Lower lobe of right lung (tissue), 2 donors: ENCODE measurements at places on chromosomes 6 and 20. TPM values are rescaled to one million over a fixed set of nuclear protein-coding genes. Genes with fewer than 3 reads are reported as not detected.

C6orf15 gene
- not detected for total RNA-seq

GRCh38 chr20:48201188-48201587, 415.9 kb upstream of the SULF2 start:
- H3K4me3 ChIP-seq: no peak overlapping the region
- no peaks in the 10 kb centered on the region for H3K4me1 ChIP-seq
- peaks cover 7% of the 10 kb centered on the region for H3K27me3 ChIP-seq
- H3K27ac ChIP-seq: no peak overlapping the region

GRCh38 chr6:136073216-136073615, 176.9 kb downstream of the MTFR2 start:
- no peaks in the 10 kb centered on the region for H3K36me3 ChIP-seq
- H3K4me3 ChIP-seq: no peak overlapping the region
- H3K4me1 ChIP-seq: no peaks in the 10 kb centered on the region
- no peak overlapping the region for H3K27ac ChIP-seq
- DNase-seq: no peak
- H3K27me3 ChIP-seq: no peaks in the 10 kb centered on the region

- H3K27me3 ChIP-seq: no peaks in the 10 kb centered on the region
- H3K4me1 ChIP-seq: no peaks in the 10 kb centered on the region
- H3K27ac ChIP-seq: no peak overlapping the region
Measured at GRCh38 chr6:144083172-144083571, 12.2 kb downstream of the SF3B5 start.

RPL7L1 gene
- total RNA-seq: 64.5 TPM

GRCh38 chr6:13550656-13551055, 23.7 kb upstream of the SIRT5 start:
- DNase-seq: no peak
- H3K36me3 ChIP-seq: no peaks in the 10 kb centered on the region
- H3K27ac ChIP-seq: no peak overlapping the region

DNA sequence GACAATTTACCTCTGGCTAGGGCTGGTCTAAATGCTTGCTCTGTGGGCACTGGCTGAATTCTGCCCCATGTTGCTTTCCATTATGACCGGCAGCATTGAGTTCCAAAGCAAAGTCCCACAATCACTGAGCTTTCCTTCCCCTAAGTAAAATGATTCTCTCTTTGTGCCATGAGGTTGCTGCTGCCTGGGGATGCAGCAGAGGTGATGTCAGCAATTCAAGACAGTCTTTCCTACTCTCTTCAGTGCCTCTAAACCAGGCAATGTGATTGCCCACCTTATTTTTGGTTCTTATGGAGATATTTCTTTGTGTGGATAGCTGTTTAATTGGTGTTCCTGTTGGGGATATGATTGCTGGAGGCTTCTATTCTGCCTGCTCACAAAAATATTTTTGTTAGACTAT, 1043.9 kb upstream of the EPHA7 start:
- no peak overlapping the region for H3K27ac ChIP-seq

ACTL10 gene
- total RNA-seq: 1.3 TPM

POLH gene
- 19.6 TPM for total RNA-seq

- no peak overlapping the region for H3K4me3 ChIP-seq
- H3K27me3 ChIP-seq: no peaks in the 10 kb centered on the region
- no peak overlapping the region for H3K27ac ChIP-seq
- DNase-seq: no peak
Measured at GRCh38 chr6:217048-217659, 75.1 kb upstream of the DUSP22 start.

GRCh38 chr6:31794866-31795615, 511 bp downstream of the VARS1 start:
- no peak for DNase-seq
- peak overlapping the region; percentile 98 for H3K27ac ChIP-seq
- peak overlapping the region; percentile 94 for H3K4me3 ChIP-seq
- peaks cover 30% of the 10 kb centered on the region for H3K4me1 ChIP-seq
- H3K27me3 ChIP-seq: no peaks in the 10 kb centered on the region
- peaks cover 32% of the 10 kb centered on the region for H3K36me3 ChIP-seq

DNA sequence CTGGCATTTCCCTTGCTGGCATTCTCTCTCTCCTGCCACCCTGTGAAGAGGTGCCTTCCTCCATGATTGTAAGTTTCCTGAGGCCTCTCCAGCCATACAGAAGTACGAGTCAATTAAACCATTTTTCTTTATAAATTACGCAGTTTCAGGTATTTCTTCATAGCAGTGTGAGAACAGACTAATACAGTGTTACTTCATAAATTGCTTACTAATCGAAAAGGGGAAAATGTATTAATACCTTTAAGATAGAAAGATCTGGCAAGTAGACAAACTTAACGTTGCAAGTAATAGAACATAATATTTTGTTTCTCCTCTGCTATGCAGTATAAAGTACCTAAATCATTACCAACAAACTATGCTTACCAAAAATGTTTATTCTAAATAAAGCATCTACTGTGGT, 178.3 kb upstream of the LAMA2 start:
- H3K4me3 ChIP-seq: no peak overlapping the region
- no peaks in the 10 kb centered on the region for H3K4me1 ChIP-seq
- H3K27ac ChIP-seq: no peak overlapping the region
- no peaks in the 10 kb centered on the region for H3K36me3 ChIP-seq
- H3K27me3 ChIP-seq: no peaks in the 10 kb centered on the region

GRCh38 chr6:53611342-53611741, 54.2 kb downstream of the KLHL31 start:
- no peak overlapping the region for H3K27ac ChIP-seq
- H3K4me1 ChIP-seq: no peaks in the 10 kb centered on the region
- H3K4me3 ChIP-seq: no peak overlapping the region
- H3K36me3 ChIP-seq: no peaks in the 10 kb centered on the region
- no peak for DNase-seq
- no peaks in the 10 kb centered on the region for H3K27me3 ChIP-seq

DNA sequence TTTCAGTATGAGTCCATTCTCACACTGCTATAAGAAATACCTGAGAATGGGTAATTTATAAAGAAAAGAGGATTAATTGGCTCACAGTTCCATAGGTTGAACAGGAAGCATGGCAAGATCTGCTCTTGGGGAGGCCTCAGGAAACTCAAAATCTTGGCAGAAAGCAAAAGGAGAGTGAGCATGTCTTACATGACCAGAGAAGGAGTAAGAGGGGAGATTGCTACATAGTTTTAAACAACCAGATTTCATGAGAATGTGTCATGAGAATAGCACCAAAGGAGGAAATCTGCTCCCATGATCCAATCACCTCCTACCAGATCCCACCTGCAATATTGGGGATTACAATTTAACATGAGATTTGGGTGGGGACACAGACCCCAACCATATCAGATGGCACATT, 672.4 kb downstream of the HTR1B start:
- H3K27ac ChIP-seq: no peak overlapping the region
- H3K4me3 ChIP-seq: no peak overlapping the region
- DNase-seq: no peak
- H3K27me3 ChIP-seq: no peaks in the 10 kb centered on the region

DNA sequence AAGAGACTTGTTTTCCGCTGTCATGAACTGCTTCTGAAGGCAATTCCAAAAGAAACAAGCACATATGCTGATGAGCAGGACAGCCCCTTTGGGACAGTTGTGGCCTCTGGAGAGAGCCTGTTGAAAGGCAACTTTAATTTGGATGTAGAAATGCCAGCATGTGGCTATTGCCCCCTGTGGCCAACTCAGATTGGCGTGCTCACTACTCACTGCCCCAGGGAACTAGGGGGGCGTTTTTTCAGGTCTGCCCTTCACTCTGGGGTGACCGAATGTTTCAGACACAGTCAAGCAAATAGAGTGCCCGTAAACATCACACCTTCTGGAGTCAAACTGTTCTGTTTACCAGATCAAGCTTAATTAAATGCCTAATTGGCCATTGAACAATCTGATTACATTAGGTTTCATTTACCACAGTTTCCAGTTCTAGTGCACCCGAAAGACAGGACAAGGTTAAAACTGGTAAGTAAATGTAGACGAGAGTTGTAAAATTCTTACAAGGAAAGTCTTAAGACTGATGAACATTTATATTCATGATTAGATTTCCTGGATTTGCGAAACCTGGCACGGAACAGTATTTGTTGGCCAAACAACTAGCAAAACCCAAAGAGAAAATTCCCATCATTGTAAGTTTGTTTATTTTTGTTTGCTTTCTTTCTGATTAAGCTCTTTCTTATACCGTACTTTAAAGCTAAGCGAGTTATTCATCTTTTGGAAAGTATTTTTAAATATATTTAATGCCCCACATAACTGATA, 75.9 kb upstream of the SYNJ2 start:
- no peaks in the 10 kb centered on the region for H3K4me1 ChIP-seq
- no peak overlapping the region for H3K27ac ChIP-seq
- no peak overlapping the region for H3K4me3 ChIP-seq
- no peaks in the 10 kb centered on the region for H3K27me3 ChIP-seq
- DNase-seq: no peak
- H3K36me3 ChIP-seq: peaks cover 52% of the 10 kb centered on the region

DNA sequence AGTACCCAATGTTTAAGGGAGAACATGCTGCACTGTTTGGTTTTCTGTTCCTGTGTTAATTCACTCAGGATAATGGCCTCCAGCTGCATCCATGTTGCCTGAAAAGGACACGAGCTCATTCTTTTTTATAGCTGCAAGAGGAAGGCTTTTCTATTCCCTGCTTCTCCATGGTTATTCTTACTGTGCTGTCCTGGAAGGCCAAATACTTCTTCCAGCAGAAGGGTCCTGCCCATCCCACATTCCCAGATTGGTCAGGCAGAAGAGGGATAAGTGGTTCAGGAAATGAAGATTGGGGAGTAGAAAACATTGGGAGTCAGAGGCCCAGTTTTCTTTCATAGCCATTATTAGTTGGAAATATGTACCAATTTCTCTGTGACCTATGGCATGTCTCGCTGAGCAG, 122.4 kb downstream of the TCP11 start:
- peak overlapping the region; percentile 64 for H3K4me3 ChIP-seq
- DNase-seq: no peak
- H3K36me3 ChIP-seq: peaks cover 20% of the 10 kb centered on the region
- peaks cover 83% of the 10 kb centered on the region for H3K4me1 ChIP-seq
- H3K27ac ChIP-seq: peak overlapping the region; percentile 90
- H3K27me3 ChIP-seq: no peaks in the 10 kb centered on the region

GRCh38 chr6:158010591-158011477, 29.2 kb downstream of the SYNJ2 start:
- DNase-seq: peak; percentile 20
- no peaks in the 10 kb centered on the region for H3K36me3 ChIP-seq
- H3K4me1 ChIP-seq: peaks cover 21% of the 10 kb centered on the region
- H3K27me3 ChIP-seq: no peaks in the 10 kb centered on the region
- no peak overlapping the region for H3K4me3 ChIP-seq
- no peak overlapping the region for H3K27ac ChIP-seq

GRCh38 chr20:2314759-2315439, 19.1 kb downstream of the TGM3 start:
- no peaks in the 10 kb centered on the region for H3K36me3 ChIP-seq
- H3K27me3 ChIP-seq: peaks cover 3% of the 10 kb centered on the region
- DNase-seq: no peak
- no peak overlapping the region for H3K27ac ChIP-seq

DNA sequence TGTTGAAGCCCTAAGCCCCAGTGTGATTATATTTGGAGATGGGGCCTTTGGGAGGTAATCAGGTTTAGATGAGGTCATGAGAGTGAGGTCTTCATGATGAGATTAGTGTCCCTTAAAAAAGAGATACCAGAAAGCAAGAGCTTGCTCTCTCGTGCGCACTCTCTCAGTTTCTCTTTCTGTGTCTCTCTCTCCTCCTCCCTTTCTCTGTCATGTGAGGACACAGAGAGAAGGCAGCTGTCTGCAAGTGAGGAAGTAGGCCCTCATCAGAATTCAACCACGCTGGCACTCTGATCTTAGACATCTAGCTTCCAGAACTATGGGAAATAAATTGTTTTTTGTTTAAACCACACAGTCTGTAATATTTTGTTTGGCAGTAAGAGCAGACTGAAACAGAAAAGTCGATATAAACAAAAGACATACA, 180.5 kb downstream of the IBTK start:
- no peaks in the 10 kb centered on the region for H3K4me1 ChIP-seq
- H3K27ac ChIP-seq: no peak overlapping the region
- DNase-seq: no peak
- H3K27me3 ChIP-seq: no peaks in the 10 kb centered on the region

DNA sequence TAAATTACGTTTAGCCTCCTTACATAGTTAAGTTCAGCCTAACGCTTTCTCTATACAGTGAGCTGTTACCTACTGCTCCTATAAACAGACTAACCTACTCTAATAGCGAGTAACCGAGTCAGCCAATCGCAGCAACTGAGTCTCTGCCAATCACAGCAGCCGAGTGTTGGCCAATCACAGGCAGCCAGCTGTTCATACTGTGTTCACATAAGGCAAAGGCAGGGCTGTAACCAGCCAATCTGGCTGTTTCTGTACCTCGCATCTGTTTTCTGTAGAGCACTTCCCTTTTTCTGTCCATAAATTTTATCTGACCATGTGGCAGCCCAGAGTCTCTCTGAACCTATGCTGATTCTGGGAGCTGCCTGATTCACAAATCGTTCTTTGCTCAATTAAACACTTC, 263.9 kb upstream of the JARID2 start:
- H3K27ac ChIP-seq: no peak overlapping the region
- H3K27me3 ChIP-seq: no peaks in the 10 kb centered on the region

DNA sequence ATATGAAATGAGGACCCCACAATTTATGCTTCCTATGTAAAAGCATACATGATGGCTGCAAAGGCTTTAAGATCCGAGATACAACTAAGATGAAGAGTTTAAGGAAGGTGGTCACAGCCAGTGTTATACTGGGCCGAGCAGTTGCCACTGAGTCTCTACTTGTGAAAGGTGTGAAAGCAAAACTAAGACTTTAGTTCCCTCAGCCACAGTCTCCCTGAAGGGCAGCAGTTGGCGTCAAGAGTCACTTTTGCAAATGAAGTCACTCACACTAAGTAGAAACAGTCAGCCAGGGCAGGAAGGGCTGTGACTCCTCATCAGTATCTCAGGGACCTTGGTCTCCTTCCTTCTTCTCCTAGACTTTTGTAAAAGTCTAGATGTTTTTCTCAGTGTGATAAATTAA, 191.6 kb upstream of the MCHR2 start:
- no peak overlapping the region for H3K27ac ChIP-seq
- no peak for DNase-seq

DNA sequence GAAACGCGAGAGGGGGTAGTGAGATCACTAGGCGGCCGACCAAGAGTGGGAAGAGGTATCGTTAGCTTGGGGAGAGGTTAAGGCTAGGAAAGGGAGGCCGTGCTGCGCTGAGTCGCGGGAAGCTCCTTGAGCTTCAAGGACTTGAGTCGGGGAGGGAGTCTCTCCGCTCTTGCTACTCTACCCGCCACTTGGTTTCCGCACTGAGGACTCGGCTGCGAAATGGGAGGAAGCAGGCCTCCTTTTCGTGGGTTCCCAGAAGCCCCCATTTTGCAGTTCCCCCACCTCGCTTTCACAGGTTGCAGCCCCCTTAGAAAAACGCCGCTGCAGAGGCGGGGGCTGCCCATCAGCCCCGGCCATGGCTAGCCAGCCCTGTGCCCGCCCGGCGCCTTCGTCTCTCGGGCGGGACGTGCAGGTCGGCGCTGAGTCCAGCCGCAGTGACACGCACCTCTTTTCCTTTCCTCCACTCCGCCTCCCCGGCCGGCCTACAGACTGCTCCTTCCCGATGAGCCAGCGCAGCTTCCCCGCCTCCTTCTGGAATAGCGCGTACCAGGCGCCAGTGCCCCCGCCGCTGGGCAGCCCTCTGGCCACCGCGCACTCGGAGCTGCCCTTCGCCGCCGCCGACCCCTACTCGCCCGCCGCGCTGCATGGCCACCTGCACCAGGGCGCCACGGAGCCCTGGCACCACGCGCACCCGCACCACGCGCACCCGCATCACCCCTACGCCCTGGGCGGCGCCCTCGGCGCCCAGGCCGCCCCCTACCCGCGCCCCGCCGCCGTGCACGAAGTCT, 4.9 kb downstream of the VGLL2 start:
- no peaks in the 10 kb centered on the region for H3K36me3 ChIP-seq
- peaks cover 11% of the 10 kb centered on the region for H3K4me1 ChIP-seq
- peak; percentile 48 for DNase-seq
- no peak overlapping the region for H3K27ac ChIP-seq

TENT5A gene
- total RNA-seq: 26.6 TPM
